ENCODE measurements at places on chromosomes 4 and X. TPM values are rescaled to one million over a fixed set of nuclear protein-coding genes. Genes with fewer than 3 reads are reported as not detected.

DNA sequence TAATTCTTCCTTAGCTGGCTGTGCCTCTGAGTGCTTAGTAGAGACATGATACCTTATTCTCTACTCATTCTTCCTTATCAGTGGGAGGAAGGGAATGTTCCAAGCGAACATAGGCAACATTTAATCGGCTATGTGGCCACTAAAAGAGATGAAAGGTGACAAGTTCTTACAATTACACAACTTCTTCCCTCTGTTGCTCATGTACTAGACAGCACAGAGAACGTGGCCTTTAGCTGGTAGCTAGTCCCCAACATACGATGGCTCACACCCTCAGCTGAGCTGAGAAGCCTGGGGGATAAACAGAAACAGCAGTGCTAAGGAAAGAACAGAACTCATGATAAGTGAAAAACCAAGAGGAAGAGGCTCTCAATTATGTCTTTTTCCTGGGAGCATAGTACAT lies 52.2 kb downstream of the APOO start:
- no peak overlapping the region for H3K4me3 ChIP-seq
- H3K36me3 ChIP-seq: peaks cover 24% of the 10 kb centered on the region
- H3K27me3 ChIP-seq: no peaks in the 10 kb centered on the region
- no peaks in the 10 kb centered on the region for H3K4me1 ChIP-seq

DNA sequence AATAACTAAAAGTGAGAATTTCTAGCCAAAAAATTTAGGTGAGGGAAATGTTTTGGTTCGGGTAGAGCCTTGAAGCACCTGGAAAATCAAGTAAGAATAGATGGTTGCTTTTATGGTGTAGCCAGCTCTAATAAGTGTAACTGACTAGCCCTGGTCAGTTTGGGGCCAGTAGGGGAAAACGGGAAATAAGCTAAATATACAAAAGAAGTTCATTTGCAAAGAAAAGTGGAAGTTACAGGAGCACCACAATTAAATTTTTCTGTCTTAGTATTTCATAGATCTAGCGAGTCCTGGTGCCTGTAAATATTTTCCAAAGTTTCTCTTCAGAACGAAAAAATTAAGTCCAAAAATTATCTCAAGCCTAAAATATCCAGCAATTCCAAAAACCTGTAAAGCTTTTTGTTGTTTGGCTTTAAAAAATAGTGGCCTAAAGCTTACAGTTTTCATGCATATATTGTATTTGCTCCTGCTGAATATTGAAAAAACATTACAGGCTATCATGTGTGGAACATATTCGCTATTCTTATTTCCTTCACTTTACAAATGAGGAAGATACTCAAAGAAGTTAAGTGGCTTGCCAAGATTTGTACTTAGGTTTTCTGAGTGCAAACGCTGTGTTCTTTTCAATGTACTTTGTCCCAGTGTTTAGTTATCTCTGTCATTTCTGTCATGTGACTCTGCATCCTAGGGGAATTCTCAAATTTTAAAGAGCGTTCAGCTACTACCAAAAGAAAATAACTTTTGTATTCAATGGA lies 7.3 kb upstream of the PTPN13 start:
- no peak overlapping the region for H3K4me3 ChIP-seq
- no peak for DNase-seq
- no peaks in the 10 kb centered on the region for H3K27me3 ChIP-seq

- DNase-seq: peak; percentile 23
- peak overlapping the region; percentile 92 for H3K27ac ChIP-seq
- H3K27me3 ChIP-seq: peaks cover 2% of the 10 kb centered on the region
- peak overlapping the region; percentile 86 for H3K4me3 ChIP-seq
- peaks cover 4% of the 10 kb centered on the region for H3K36me3 ChIP-seq
- H3K4me1 ChIP-seq: peaks cover 33% of the 10 kb centered on the region
Measured at GRCh38 chr4:55396308-55397125, 760 bp downstream of the TMEM165 start.

DNA sequence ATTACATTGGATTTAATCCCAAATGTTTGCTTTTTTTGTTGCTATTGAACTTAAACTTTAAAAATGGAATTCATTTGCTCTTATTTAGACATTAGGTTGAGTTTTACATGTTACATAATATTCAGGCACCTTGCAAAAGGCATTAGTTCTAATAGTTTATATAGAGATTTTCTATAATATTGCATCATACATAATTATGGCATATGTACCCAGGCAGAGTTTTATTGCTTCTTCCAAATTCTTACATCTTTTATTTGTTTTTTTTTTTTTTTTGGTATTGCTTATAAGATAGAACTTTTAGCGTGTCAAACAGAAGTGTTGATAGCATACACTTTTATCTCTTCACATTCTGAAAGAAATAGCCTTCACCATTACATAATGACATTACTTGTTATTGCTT lies 487.7 kb downstream of the GABRG1 start:
- no peak overlapping the region for H3K4me3 ChIP-seq
- H3K4me1 ChIP-seq: peaks cover 2% of the 10 kb centered on the region
- no peak overlapping the region for H3K27ac ChIP-seq
- no peaks in the 10 kb centered on the region for H3K27me3 ChIP-seq

GRCh38 chr4:99028187-99028586 lies 32.7 kb downstream of the METAP1 start:
- no peak for DNase-seq
- H3K27ac ChIP-seq: peak overlapping the region; percentile 39
- no peak overlapping the region for H3K4me3 ChIP-seq
- peaks cover 5% of the 10 kb centered on the region for H3K36me3 ChIP-seq
- peaks cover 44% of the 10 kb centered on the region for H3K4me1 ChIP-seq

- DNase-seq: no peak
- peaks cover 45% of the 10 kb centered on the region for H3K4me1 ChIP-seq
- no peak overlapping the region for H3K4me3 ChIP-seq
- no peaks in the 10 kb centered on the region for H3K27me3 ChIP-seq
- no peaks in the 10 kb centered on the region for H3K36me3 ChIP-seq
- no peak overlapping the region for H3K27ac ChIP-seq
Measured at GRCh38 chr4:84091266-84091665, 407.8 kb downstream of the NKX6-1 start.

SLC9B1 gene
- 3.2 TPM for total RNA-seq

GRCh38 chrX:56853436-56853835 lies 124.4 kb downstream of the NBDY start:
- no peak overlapping the region for H3K27ac ChIP-seq
- H3K36me3 ChIP-seq: peaks cover 2% of the 10 kb centered on the region

SMC1A gene
- 65.1 TPM for total RNA-seq

TRIM2 gene
- total RNA-seq: 48.8 TPM
